Stimulated activated CD8-positive, alpha-beta memory T cell treated with anti-CD3 and anti-CD28 coated beads, Interleukin-7, amount 100 ng/mL, for 1 hour (primary cell): ENCODE measurements at places on chromosomes 3 and 15.

DNA sequence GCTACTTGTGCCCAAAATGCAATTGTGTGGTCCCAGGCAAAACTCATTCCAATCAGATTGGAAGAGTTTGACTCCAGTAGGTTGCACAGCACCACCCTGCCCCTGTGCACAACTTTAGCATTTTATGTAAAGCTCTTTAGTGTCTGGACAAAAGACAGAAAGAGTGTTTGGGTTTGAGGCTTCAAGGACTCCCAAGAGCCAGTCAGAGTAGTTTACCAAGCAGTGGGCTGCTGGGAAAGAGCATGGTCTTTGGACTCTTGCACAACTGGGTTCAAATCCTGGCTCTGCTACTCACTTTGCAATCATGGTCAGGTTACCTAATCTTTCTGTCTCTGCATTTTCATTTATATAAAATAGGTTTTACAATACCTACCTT lies 75.8 kb upstream of the UMPS start:
- DNase-seq: no peak

- DNase-seq: no peak
These were observed 2.5 kb downstream of the KLHL25 start for GRCh38 chr15:85792102-85792731.

GRCh38 chr3:134651347-134652041 lies 672 bp upstream of the KY start:
- DNase-seq: no peak

DNA sequence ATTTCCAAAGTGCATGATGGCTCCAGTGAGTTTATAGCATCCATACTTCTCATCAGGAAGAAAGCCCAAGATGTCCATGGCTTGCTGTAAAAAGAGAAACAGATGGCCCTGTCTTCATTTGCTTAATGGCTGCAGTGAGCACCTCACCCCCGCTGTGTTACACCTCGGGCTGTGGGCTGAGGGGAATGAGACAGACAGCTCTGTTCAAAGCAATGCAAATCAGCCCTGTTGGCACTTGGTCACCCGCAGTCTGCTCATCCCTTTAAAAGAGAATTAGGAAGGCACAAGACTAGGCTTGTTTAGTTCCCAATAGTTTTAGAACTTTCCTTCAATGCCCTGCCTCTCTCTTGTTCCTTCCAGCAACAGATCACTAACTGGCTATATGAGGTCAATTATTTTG lies 25.2 kb downstream of the MYH15 start:
- no peak for DNase-seq

DNA sequence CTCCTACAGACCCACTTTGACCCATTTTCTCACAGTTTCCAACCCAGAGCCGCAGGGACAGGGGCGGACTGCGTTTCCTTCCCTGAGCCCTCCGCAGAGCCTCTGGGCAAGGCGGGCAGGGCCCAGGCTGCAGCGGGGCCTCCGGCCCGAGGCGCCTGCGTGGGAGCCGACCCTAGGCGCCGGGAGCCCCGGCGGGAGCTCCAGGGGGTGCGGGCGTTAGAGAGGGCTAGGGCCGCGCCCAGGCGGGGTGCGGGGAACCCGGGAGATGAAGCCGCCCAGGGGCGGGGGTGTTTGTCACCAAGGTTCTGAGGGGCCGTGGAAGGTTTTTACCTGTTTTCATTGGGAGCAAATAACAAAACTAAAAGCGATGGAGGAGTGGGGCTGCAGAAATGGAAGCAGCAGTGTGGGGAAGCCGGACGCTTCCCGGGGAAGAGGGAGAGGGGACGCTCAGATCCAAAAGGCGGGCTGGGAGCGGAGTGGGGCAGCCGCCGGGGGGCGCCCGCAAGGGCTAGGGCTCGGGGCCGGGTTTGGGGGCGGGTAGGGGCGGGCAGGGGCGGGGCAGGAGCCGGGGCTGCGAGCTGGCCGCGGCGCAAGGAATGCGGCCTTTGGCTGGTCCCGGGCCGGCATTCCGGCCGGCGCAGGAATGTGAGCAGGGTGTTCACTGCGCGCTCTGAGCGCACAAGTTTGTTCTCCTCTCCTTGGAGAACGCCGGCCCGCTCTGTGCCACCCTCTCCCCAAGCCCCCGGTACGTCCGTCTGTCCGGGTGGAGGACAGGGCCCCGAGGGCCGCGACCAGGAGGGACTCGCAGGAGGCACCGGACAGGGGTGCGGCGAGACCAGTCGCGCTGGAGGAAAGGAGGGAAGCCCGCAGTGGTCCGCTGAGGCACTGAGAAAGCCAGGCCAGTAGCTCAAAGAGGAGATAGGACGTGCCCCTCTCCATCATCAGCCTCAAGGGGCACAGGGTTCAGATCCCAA lies 61.1 kb downstream of the AMOTL2 start:
- no peak for DNase-seq

DNA sequence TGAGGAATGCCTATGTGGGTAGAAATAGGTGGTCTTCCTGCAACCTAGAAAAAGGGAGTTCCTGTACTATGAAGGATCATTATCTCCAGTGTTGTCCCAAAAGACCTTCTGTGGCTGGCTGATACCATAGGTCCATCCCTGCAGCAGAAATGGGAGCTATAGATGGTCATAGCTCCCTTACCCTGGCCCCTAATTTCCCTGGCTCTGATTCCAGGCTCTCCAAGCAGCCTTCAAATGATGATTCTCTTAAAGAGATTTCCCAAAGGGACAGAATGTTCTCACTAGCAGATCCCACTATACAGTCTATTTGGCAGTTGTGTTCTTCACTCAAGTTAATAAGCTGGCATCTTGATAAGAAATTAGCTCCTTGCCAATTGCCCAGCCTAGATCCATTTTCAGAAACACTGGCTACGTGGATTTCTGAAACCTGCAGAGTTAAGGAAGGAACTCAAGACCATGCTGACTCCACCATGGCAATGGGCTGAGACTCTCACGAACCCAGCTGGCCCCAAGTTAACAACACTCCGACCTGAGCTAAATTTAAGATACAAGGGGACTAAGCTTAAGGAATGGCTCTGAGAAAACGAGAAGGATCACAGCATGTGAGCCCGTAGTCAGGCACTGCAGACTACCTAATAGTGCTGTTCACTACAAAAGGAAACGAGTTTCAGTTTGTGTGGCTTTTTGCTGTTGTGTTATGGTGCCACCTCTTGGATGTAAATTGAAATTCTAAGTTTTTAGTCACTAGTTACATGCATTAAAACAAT lies 11.4 kb downstream of the C15orf40 start:
- DNase-seq: no peak

DNA sequence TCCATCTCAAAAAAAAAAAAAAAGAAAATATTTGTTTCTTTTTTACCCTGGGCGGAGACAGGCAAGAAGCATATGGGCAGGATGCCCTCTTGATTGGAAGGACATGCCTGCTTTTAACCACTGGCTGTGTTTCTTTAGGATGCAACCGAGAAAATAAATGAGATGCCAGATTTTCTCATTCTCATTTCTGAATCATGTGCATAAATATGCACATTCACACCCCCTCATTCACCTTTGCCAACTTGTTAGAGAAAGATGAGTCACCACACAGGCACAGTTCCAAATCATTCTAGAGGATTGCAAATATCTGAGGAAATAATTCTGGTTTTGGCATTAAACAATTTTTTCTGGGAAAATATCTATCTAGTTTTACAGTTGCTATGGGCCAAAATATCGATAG lies 3.3 kb downstream of the LIPH start:
- DNase-seq: no peak

GRCh38 chr3:61444782-61445181 lies 116.6 kb upstream of the PTPRG start:
- no peak for DNase-seq

DNA sequence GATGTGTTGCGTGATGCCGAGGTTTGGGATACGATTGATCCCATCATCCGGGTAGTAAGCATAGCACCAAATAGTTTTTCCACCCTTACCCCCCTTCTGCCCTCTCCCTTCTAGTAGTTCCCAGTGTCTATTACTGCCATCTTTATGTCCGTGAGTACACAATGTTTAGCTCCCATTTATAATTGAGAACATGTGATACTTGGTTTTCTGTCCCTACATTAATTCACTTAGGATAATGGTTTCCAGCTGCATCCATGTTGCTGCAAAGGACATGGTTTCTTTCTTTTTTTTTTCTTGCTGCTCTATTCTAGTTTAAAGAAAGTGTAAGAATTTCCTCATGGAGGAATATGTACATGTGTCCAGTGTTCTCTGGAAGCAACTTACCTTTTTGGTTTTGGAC lies 51.8 kb downstream of the NSUN3 start:
- no peak for DNase-seq

- DNase-seq: no peak
These were observed 75.0 kb downstream of the COL8A1 start for GRCh38 chr3:99713440-99713839.

- DNase-seq: no peak
These were observed 30.6 kb upstream of the SLC6A6 start for GRCh38 chr3:14371573-14372474.

DNA sequence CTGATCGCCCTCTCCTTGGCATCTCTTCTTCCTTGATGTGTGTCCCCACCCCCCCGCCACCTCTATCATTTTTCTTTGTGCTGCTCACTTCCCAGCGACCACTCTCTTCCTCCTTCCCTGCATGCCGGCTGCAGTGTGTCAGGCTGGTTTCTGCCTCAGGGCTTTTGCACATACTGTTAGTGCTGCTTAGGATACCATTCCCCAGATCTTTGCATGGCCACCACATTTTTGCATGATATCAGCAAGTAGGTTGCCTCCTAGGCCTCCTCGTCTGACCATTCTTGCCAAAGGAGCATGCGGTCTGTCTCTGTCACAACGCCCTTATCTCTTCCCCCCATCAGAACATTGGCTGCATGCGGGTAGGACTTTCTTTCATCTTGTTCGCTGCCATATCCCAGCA lies 12.5 kb downstream of the FBLN2 start:
- no peak for DNase-seq

GRCh38 chr3:182111967-182112366 lies 400.2 kb downstream of the SOX2 start:
- no peak for DNase-seq

GRCh38 chr3:137065381-137065780 lies 107.6 kb downstream of the IL20RB start:
- DNase-seq: no peak

DNA sequence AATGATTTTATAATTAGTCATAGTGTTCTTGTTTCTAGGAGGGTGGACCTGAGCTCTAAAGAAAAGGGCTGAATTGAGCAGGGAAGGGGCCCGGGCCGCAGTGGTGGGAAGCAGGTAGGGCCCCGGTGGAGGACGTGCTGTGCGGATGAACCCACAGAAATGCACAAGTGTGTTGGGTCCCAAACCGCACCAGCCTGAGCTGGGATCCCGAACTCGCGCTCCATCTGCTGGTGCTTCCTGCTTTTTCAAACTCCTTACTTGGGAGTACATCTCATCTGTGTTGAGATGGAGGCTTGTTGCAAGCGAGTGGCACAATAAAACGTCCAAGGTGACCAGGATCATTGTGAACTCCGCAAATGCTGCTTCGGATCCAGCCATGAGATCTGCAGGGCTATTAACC lies 244.8 kb upstream of the IGF1R start:
- DNase-seq: no peak

DNA sequence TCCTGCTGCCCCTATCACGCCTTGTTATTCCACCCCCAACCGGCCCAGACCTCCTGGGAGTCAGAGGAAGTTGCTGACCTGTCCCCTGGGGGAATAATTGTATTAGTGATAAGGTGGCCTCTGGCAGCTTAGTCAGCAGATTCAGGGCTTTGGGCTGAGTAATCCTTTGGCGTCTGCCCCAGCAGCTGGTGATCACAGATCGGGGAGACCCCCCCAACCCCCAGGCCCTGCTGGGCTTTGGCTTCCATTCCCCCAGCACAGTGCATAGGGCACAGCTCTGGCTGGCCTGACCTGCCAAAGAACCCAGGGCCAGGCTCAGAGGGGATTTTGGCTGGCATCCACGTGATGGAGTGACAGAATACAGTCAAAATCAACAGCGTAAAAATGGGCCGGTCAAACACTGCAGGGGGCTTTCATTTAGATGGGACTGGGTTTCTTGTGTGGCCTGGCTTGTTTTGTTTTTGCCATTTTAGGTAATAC lies 3.9 kb upstream of the NR2E3 start:
- no peak for DNase-seq

- no peak for DNase-seq
These were observed 5.2 kb downstream of the POC1A start for GRCh38 chr3:52149021-52149420.

- DNase-seq: no peak
These were observed 4.8 kb upstream of the CSRNP1 start for GRCh38 chr3:39158148-39158715.

DNA sequence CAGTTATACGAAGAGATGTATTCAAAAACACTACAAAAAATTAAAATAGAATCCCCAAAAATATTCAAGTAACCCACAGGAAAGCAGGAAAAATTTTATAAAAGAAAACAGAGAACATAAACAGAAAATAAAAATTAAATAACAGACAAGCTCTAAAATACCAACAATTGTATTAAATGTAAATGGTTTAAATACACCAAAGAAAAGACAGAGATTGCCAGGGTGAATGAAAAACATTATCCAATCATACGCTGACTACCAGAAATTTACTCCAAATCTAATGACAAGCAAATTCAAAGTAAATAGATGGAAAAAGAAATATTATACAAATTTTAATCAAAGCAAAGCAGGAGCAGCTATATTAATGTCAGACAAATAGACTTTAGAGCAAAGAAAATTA lies 103.6 kb downstream of the BOC start:
- no peak for DNase-seq

GRCh38 chr3:42702982-42703694 lies 540 bp upstream of the HHATL start:
- DNase-seq: no peak

- DNase-seq: no peak
These were observed 50.1 kb downstream of the CALML4 start for GRCh38 chr15:68154923-68155559.

DNA sequence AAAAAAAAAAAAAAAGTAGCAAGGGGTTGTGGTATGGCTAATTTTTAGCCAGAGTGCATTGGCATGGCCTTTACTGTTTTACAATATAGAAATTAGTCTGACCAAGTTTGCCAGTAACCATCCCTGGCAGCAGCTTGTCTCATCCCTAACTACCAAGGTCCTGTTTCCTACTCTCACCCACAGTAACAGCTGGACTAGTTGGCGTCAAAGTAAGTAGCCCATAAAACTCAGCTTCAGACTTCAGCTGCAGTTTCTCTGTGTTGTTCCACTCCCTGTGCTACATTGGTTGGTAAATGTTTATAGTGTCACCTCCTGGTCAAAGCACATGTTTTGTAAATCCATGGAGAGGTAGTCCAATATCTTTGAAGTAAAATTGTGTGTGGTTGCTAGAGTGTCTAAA lies 691.3 kb downstream of the ZPLD1 start:
- no peak for DNase-seq

GRCh38 chr3:45555666-45556065 lies 38.9 kb upstream of the LIMD1 start:
- DNase-seq: no peak

GRCh38 chr15:88487178-88487795 lies 19.8 kb downstream of the MRPS11 start:
- DNase-seq: no peak

DNA sequence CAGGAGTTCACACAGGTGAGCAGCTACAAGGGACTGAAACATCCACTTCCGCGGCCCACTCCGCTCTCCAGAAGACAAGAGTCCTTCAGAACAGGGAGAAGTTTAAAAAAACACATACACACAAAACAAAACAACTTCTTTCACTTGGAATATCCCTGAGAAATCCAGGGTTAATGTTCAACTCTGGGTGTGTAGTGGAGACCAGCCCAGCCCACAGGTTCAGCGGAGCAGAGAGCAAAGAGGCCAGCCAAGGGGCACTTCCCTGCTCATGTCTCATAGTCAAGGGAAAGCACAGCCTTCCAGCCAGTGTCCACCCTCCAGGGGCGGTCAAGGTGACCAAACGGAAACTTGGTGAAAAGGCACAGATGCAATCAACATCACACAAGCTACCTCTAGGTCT lies 41.6 kb downstream of the WNT5A start:
- DNase-seq: no peak

GRCh38 chr3:195160908-195161434 lies 110.0 kb downstream of the XXYLT1 start:
- no peak for DNase-seq
